HCT116 (cell line): ENCODE measurements at places on chromosomes 5 and 9. TPM values are rescaled to one million over a fixed set of nuclear protein-coding genes. Genes with fewer than 3 reads are reported as not detected.

The UBQLN1 gene
- total RNA-seq: 128 TPM

The SPAAR gene
- not detected for total RNA-seq

The EQTN gene
- total RNA-seq: not detected

GRCh38 chr9:125538092-125538473, 168.9 kb downstream of the MAPKAP1 start:
- peak; percentile 74 for DNase-seq

- DNase-seq: no peak
Observed at GRCh38 chr9:70013598-70014196, 30.0 kb upstream of the MAMDC2 start.

DNA sequence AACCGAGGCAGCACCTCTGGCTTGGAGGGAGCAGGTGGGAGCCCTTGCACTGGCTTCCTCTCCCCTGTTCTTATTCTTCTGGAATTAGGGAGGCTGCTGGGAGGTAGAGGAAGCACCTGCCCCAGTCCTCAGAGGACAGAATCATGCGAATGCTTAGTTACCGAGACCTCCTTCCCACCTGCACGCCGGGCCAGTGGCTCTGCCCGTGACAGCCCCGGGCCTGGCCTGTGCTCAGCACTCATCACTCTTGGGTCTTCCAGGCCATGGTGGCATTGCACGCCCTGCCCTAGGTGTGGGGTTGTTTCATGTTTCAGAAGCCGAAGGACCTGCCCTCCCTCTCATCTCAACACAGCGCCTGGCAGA, 45.3 kb upstream of the NKD2 start:
- no peak for DNase-seq

DNA sequence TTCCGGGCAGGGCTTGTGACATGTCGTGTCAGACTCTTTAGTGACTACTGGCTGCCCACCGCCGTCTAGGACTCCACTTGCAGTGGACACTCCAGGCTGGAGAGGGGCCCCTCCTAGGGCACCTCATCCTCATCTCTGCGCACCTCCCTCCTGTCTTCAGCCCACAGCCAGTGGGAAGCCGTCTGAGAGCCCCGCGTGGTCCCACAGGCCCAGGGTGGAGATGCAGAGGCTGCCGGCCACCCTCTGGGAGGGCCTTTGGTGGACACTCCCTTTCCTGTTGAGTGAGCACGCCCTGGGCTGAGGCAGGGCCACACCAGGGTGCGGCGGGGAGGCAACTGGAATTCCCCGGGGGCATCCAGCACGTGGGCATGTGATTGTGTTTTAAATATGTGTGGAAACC, 80.5 kb downstream of the IRX2 start:
- no peak for DNase-seq

GRCh38 chr5:103291606-103292005, 33.0 kb downstream of the MACIR start:
- DNase-seq: no peak
